Sciatic nerve (tissue), 2 donors: ENCODE measurements at places on chromosomes 5 and 9. TPM values are rescaled to one million over a fixed set of nuclear protein-coding genes. Genes with fewer than 3 reads are reported as not detected.

GRCh38 chr9:4397917-4398316, 92.4 kb upstream of the SLC1A1 start:
- DNase-seq = no peak

DNA sequence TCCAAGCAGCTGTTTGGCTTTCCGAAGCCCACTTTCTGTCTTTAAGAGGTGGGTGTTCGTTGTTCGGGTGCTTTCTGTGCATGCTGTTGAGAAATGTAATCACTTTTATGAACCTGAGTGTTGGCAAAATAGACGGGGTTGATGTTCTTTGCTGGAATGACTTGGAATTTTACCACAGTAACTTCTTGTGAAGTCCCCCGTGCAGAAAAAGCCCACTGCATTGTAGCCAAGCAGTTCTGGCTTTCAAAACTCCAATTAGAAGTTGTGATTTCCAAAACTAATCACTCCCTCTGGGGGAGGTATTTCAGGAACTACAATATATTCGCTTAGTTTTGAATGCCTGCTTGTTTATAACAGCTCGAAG, 111.1 kb downstream of the PAM start:
- no peak for DNase-seq

DNA sequence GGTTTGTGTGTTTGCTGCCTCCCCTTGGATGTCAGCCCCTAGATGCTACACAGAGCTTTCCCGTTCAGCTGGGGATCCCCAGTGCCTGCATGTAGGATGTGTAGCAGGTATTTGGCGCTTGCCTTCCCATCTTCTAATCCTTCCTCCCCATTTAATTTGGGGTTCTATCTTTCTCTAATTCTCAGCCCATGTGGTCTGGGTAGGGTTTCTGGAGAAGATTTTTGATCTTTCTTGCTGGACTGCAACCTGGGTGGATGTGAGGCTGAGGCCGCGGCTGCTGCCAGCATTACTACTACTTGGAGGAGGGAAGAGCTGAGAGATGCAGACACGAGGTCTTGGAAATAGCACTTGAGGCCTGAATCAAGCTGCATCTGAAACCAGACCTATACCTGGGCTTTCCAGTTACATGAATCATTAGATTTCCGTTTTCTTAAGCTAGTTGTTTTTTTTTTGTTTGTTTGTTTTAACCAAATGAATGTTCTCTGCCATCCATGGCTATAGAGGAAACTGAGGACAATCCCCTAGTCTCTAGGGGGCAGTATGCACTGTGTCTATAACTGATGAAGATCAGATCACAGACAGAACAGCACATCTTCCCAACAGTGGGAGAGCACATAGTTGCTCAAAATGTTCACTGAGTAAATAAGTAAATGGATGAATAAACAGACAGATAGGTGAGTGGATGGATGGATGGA, 178.6 kb downstream of the FGF18 start:
- DNase-seq = no peak

DNA sequence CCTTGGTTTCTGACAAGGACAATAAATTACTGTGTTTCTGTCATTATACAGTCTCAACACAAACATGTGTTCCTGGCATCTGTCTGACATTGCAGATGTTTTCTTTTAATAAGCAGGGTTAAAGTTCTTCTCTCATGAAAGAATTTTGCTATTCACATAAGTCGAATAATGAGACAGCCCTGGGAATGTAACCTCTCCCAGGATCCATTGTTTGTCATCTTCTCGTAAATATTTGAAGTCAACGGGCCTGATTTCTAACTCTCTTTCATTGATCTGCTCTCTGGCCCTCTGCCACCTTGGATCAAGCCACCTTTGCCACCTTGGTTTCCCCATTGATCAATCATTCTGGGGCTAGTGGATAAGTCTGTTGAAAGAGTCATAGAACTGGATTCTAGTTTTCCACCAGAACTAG, 12.9 kb upstream of the CAST start:
- DNase-seq = no peak

GRCh38 chr5:172356047-172356446, 72.5 kb upstream of the UBTD2 start:
- no peak for DNase-seq

GRCh38 chr5:90119531-90119971, 290.0 kb downstream of the CETN3 start:
- no peak for DNase-seq

DNA sequence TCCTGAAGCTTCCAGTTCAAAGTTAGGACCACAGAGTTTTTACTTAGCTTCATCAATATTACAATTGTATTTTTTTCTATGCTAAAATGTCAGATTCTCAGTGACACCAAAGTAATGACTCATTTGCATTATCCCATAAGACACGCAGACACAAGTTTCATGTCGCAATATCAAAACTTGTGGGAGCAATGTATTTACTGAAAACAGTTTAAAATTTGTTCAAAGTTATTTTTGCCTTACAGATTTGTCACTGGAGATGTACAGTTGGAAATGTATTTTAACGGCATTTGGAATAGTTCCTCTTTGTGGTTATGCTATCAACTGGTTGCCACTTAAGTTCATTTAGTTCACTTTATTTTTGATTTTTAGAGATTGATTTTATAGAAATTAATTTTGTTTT, 36.2 kb upstream of the DAP start:
- DNase-seq = no peak

- DNase-seq = no peak
Observed at GRCh38 chr9:22134390-22134789, 125.3 kb upstream of the CDKN2B start.

The LHX2 gene
- total RNA-seq = not detected

The CCDC171 gene
- total RNA-seq = 27.1 TPM

The RIMOC1 gene
- 31.4 TPM for total RNA-seq

The UNC5A gene
- not detected for total RNA-seq

The NR5A1 gene
- total RNA-seq = not detected

The ENTREP1 gene
- 2.9 TPM for total RNA-seq

The PCAT7 gene
- 0.67 TPM for total RNA-seq

The CDKN2B gene
- total RNA-seq = 4.0 TPM
